ENCODE measurements at places on chromosomes 1 and 21.
A peak's percentile ranks its signal among the peaks of the same experiment; 100 is the strongest.

- DNase-seq: no peak
These were observed 32.4 kb downstream of the ATP1A1 start for GRCh38 chr1:116405241-116406135.

DNA sequence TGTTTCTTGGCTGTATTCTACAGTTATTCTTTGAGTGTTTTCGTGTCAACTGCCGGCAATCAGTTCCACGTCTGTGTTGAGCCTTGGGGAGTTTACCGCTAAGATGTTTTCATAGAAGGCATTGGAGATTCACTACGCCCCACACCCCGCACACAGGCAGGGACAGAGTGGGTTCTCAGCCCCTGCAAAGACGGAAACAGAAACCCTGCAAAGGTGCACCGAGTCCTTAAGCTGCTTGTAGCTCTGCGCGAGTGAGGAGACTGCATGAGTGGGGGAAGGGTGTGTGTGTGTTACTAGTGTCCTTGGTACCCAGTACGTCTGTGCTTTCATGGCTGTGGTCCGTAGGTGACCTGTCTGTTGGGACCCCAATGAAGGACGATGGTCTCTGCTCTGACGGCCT is 1.9 kb downstream of the LHX4 start:
- no peak for DNase-seq

- no peak for DNase-seq
These were observed 1.9 kb downstream of the WLS start for GRCh38 chr1:68230484-68230802.

DNA sequence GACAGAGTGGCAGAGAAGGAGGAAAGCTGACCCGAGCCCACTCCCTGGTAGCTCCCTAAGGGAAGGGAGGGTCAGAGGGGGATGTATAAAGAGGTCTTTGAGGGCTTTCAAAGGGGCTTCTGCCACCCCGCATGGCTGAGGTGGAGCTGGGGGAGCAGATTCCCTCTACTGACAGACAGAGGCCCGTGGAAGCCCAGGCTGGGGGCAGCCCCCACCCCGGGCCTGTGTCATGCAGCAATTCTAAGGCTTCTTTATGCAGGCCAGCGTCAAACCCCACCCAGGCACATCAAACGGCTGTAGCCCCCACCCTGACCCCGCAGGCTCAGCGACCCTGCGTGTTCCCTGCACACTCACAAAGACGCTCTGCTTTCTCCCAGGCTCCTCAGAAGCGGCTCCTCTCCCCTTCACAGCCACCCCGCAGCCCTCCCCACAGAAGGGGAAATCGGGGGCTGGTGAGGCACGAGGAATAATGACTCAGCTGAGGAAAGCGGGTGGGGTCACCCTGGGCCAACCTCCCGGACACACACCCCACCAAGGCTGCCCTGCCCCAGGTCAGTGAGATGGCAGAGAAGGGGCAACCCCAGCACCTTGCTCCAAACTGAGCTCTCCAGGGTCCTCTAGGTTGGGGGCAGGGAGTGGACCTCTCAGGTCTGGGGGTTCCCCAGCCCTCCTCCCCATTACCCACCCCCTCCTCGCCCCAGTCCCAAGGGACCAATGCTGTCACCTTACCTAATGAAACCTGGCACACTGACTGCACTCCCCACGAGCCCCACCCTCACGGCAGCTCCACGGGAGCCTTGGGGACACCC is 10.8 kb downstream of the SLC45A3 start:
- DNase-seq: no peak

DNA sequence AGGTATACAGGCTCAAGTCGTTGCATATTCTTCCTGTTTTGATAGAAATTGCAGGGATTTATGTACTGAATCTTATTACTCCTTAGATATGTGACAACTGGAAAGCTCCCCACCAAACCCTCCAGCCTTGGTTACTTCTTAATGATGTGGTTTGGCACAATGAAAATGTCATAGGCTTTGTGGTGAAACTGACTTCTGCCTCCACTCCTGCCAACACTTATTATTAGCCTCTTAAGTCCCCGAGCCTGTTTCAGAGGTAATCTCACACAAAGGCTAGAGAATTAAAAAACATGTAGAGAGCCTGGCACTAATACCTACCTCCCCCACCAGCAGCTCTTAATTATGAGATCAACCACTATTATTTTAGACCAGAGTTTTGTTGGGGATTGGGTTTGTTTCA is 4.2 kb downstream of the COX20 start:
- DNase-seq: no peak

GRCh38 chr21:34268493-34268892 is 95.3 kb upstream of the KCNE2 start:
- DNase-seq: no peak

- DNase-seq: no peak
These were observed 22.9 kb downstream of the SMAP2 start for GRCh38 chr1:40396420-40396819.

GRCh38 chr1:40633931-40634376 is 31.5 kb downstream of the RIMS3 start:
- no peak for DNase-seq

GRCh38 chr1:15090373-15090772 is 63.2 kb upstream of the TMEM51 start:
- no peak for DNase-seq

DNA sequence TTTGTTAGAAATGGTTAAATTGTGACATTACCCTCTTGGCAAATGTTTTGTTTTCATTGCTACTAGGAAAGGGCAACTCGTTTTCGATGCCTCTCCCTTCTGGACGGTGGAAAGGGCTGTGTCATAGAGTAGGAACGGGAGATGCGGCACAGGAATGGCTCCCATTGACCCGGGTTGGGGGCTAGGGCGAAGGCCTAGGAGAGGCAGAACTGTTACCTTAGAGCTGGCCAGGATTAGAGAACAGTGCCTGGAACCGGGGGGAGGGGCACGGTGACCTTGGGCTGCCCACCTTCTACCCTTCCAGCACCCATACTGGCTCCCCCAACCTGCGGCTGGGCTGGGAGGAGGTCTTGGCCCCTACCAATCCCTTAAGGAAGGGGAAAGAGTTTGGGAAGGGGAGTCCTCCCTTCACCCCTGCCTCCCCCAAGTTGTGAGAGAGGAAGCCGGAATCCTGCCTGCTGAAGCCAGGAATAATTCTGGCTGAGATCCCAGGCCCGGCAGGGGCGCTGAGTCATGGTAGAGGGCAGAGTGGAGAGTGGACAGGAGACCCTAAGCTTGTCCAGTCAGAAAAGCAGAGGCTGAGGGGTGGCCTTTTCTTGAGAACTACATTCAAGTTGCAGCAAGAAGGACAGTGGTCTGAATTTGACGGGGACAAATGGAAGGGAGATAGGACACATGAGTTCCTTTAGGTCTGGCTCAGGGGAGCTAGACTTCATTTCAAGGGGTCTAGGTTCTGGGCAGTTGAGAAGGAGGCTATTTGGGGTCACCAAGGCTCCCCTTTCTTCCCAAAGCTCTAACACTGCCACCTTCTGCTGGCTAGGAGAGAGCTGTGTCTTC is 8.2 kb downstream of the LMNA start:
- peak; percentile 96 for DNase-seq

GRCh38 chr1:91729621-91730358 is 156.2 kb downstream of the TGFBR3 start:
- no peak for DNase-seq

GRCh38 chr1:6075748-6076147 is 30.1 kb downstream of the KCNAB2 start:
- no peak for DNase-seq

DNA sequence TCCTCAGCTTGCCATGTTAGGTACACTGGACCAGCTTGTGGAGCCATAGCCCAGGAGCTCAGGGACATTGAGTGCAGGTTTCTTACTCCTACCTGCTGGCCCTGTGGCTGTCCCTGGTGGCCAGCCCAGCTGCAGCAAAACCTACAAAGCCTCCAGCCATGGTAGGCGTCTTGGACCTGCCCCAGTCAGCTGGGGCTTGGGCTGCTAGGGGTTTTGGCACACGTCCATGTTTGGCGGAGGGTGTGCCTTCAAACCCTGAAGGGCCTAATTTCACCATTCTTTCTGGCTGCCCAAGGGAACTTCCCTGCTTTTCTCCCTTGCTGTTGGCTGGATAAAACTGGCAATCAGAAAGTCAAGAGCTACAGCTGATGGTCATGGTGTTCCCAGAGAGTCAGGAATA is 25.4 kb downstream of the HMGCS2 start:
- DNase-seq: no peak

DNA sequence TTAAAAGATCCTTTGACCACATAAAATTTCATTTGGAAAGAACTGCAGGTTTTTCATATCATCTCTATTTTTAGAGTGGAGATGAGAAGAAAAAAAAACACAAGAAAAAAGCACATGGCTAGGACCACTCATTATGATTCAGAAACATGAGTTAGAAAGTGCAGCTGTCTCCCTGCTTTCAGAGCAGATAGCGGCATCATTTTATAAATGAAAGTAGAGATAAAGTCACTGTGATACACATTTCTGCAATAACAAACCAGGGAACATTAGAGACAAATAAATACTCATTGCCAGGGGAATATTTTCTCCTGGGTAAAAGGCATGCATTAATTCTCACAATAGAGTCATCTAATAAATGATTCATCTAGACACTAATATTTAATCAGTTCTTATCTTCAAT is 87.5 kb upstream of the PLPPR4 start:
- DNase-seq: no peak

DNA sequence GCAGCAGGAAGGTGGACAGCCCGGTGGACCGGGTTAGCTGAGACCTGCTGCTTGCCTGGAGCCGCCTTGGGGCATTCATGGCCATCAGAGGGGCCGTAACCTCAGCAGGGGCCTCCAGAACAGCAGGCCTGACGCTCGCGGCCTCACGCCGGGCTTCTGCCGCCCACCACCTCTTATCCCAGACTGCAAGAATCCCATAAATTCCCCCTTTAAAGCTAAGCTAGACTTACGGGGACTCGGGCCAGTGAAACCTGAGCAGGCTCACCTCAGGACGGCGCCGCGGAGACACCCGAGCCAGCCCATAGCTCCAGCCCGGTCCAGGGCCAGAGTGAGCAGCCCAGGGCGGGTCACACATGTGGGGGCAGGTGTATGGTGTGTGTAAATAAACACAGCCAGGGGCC is 132.3 kb downstream of the GLIS1 start:
- no peak for DNase-seq

DNA sequence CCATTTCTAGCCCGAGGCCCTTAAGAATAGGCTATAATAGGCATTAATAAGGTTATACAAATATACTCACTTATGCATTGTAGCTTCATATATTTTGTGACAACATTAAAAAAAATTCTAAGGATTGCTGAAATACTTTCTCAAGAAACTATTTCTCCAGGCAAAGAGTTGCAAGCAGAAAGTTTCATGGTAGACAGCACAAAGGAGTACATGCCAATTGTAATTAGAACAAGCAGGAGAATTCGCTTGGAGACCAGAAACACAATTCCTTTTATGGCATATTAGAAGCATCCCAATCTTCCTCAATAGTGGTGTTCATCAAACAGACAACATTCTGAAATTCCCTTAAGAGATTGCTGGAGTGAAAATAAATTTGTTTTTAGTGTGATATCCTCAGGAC is 122.8 kb downstream of the CRB1 start:
- DNase-seq: no peak

- DNase-seq: no peak
These were observed 72.5 kb upstream of the CLDN14 start for GRCh38 chr21:36552434-36552785.

- DNase-seq: no peak
These were observed 50.7 kb downstream of the YARS1 start for GRCh38 chr1:32766328-32766972.

- no peak for DNase-seq
These were observed 27.0 kb upstream of the IFNAR2 start for GRCh38 chr21:33202464-33203363.

GRCh38 chr21:32349333-32349944 is 43.4 kb downstream of the URB1 start:
- DNase-seq: no peak

DNA sequence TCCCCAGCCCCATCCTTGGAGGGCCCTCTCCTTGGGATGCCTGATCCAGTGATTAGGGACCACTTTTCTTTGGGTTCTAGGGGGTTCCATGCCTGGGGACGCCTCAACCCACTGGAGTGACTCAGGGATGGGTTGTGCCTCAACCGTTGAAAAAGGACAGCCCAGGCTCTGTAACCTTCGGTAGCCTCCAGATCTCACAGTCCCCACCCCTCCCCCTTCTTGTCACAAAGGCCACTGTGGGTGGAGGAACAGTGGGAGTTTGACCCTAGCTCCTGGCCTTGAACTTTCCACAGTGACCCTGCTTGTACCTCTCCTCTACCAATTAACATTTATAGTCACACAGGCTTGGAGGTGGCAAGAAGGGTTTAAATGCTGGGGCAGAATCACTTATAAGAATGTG is 2.6 kb upstream of the RORC start:
- DNase-seq: no peak

DNA sequence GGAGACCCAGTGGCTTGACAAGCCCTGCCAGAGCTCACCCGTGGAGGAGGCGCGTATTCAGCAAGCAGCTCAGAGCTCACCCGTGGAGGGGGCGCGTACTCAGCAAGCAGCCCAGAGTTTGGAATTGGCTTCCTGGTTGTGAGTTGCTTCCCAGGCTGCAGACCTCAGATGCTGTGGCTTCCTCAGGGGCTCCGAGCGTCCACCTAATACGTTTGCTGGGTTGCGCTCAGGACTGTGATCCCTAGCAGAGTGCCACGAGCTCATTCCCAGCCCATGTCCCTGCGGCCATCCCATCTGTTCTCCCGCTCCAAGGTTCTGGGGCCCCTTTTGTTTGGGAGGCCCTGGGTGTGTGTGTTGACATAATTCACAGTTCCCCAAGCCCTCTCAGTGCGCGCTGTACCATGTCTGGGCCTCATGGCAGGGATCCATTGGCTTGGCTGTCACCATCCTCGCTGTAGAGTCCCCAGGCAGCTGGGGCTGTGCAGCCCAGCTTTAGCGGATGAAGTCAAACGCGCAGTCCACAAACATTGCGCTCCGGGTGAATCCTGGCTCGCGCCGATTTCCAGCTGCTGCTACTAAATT is 3.6 kb downstream of the AJAP1 start:
- DNase-seq: no peak

DNA sequence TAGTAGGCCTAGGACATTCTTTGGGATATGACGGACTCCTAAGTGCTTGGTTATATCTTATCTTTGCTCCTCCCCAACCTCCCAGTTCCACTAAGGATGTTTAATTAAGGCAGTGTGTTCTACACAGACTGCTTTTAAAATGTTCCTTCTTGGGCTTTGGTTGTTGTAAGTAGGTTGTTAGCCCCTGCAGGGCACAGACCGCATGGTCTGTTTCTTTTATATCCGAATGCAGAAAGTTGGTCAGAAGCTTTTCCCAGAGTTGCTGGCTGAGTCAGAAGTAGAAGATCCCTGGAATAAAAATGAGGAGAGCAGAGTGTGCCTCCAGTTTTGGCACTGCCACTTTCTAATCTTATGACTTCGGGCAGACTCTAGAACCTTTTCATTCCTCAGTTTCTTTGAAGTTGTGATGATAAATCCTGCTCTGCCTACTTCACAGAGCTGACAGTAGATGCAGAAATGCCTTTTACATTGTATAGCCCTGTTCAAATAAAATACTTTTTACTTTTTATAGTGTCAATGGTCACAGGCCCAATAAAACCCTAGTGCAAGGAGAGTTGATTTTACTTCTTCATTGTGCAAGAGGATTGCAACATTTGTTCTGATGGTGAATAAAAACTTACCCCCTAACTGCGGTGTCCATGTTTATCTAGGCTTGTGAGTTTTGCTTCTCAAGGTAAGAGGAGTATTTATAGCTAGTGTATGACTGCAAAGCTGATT is 18.4 kb downstream of the FMN2 start:
- no peak for DNase-seq

Data from ascending aorta (tissue), 2 donors.